ENCODE measurements at places on chromosomes 2 and 18. TPM values are rescaled to one million over a fixed set of nuclear protein-coding genes. Genes with fewer than 3 reads are reported as not detected.

- DNase-seq: peak; percentile 40
Measured at GRCh38 chr2:8577573-8577972, 104.3 kb upstream of the ID2 start.

NAT8 gene
- not detected for total RNA-seq

SMC6 gene
- total RNA-seq: 12.2 TPM

- DNase-seq: no peak
Measured at GRCh38 chr2:191976436-191976835, 129.5 kb upstream of the CAVIN2 start.

DNA sequence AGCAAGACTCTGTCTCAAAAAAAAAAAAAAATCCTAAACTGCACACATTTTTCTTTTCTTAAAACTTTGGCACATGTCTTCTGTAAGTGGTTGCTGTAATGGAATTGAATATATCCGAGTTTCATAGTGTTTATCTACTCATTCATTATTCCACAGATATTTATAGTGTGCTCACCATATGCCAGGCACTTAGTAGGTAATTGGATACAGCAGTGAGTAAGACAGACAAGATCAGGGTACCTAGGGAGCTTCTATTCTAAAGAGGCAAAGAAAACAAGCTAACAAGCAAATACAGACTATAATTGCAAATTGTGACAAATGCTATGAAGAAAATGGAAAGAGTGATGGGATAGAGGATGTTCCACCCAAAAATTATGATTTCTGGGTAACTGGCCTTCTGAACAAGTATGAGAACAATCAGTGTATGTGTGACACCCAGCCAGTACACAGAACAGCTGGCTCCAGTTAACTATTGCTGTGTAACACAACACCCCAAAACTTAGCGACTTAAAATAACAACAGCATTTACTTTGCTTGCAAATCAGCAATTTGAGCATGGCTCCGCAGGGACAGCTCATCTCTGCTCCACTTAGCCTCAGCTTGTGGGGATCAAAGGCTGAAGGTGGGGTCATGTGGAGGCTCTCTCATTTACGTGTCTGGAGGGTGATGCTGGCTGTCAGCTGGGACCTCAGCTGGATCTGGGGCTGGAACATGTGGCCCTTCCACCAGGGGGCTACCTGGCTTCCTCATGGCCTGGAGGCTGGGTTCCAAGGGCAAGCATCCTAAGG, 224.9 kb downstream of the INSIG2 start:
- DNase-seq: no peak

ITGAV gene
- total RNA-seq: 152 TPM

DNA sequence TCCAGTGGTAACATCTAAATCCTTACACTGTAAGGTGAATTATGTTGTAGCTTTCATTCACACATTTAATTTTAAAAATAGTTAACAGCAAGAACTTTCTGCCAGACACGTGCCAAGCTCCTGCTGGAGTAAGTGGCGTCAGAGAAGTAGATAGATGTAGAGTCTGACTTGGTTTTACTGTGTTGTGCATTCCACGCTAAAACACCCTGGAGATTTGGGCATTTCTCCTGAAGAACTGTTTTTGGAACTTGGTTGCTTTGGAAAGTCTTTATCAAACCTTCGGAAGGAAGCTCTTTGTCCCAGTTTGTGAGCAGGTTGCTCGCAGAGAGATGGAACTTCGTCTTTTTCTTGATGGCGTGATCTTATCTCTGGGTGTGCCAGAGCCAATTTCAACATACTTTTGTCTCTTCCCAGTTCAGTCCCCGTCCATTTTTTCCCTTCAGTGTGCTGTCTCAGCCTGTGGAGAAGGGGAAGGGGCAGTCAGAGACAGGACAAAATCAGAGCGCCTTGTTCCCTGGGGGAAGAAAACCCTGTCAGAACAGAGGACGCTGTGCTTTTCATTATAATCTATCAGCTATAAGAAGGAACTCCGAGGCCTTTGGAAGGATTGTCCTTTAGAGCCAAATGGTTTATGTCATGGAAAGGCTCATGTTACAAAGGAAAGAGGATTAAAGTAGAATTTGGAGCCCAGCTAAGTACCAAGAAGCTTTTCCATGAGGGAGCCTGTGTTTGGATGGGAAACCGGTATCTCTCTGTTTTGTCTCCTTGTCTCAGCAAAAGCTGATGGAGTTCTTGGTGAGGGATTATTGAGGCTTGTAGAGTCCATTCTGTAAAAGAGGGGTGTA, 18.9 kb downstream of the GRHL1 start:
- DNase-seq: no peak

WNT6 gene
- 2.4 TPM for total RNA-seq

GRCh38 chr2:170512266-170512665, 202.9 kb upstream of the SP5 start:
- DNase-seq: no peak

GRCh38 chr2:35864141-35864540, 491.4 kb upstream of the CRIM1 start:
- no peak for DNase-seq

CD28 gene
- 0.55 TPM for total RNA-seq

GRCh38 chr2:112751451-112752197, 12.8 kb downstream of the CKAP2L start:
- DNase-seq: no peak

GRCh38 chr18:28404694-28405093, 227.8 kb upstream of the CDH2 start:
- DNase-seq: no peak

GRCh38 chr2:36277146-36277808, 78.3 kb upstream of the CRIM1 start:
- DNase-seq: no peak

GRCh38 chr2:177053038-177053437, 159.6 kb upstream of the HNRNPA3 start:
- no peak for DNase-seq

MATN3 gene
- total RNA-seq: not detected

ANKRD29 gene
- total RNA-seq: 2.2 TPM

DNA sequence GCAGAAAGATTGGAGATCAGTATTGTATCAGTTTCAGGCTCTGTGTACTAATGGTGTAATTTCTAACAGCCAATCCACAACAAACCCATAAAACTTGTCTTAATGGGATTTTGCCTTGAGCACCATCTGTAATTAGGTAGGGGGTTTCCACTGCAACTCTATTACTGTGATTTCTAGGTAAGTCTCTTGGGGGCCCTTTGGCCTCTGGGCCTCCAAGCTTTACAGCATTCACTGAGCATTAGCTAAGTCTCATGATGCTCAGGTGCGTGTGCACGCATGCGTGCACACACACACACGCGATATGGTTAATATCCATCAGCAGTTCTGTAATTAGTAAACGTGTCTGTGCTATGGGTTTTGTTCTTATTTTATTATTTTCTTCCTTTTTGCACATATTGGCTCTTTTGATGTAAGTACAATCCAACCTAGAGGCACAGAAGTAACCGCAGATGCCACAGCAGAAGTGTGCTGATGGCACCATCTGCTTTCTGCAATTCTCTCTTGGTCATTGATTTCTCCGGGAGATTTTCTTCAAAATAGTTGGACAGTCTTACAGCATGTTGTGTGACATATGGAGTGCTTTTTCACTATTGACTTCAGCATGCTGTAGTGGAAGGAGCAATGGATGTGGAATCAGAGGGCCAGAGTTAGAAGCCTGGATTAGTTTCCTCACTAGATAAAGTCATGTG, 592.0 kb downstream of the LRRTM4 start:
- DNase-seq: no peak

- no peak for DNase-seq
Measured at GRCh38 chr2:150063432-150063889, 424.0 kb downstream of the RND3 start.

DNA sequence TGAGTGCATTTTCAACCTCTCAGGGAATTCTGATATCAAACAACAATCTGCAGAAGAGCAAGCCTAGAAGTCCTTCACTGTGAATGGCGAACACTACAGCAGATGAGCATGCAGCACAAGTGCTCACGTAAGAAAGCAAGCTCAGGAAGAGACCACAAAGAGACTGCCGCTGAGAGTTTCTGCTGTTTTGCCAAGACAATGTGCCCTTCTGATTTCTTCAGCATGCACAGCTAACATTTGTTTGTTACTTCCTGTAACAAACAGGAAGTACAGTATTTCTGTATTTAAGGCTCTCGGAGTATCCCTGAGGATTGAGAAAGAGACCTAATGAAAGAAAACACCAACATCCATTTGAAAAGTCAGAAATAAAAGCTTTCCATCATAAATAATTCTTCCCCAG, 45.9 kb downstream of the MBOAT2 start:
- DNase-seq: no peak

GRCh38 chr2:106280722-106281446, 86.8 kb upstream of the UXS1 start:
- DNase-seq: no peak

FAM110C gene
- 12.4 TPM for total RNA-seq

- DNase-seq: no peak
Measured at GRCh38 chr2:60873381-60873780, 8.0 kb upstream of the REL start.

GRCh38 chr2:231182513-231182899, 15.9 kb upstream of the ARMC9 start:
- DNase-seq: no peak

All from right atrium auricular region (tissue), 2 donors.